Mesenteric fat pad (tissue), 1 donor: ENCODE measurements at places on chromosomes 2 and 18. TPM values are rescaled to one million over a fixed set of nuclear protein-coding genes. Genes with fewer than 3 reads are reported as not detected.

GRCh38 chr2:187383043-187383800 lies 64.8 kb downstream of the CALCRL start:
- DNase-seq: no peak

GRCh38 chr18:46035696-46036680 lies 36.1 kb downstream of the PSTPIP2 start:
- no peak for DNase-seq

DNA sequence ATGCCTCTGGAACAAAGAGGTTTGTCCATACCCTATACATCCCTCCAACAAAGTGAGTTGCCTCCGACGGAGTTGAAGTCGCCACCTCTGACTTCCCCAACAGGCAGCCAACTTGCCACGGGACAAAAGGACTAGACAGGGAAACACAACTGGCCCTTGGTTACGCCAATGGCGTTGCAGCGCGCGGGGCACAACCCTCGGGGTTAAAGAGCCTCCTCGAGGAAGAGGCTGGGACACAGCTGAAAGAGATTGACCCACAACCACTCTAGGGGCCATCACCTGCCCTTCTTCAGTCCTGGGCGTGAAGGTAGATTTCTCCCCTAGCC lies 545 bp downstream of the GTF3C2 start:
- no peak for DNase-seq

- DNase-seq: no peak
Measured at GRCh38 chr2:122748552-122749011, 993.1 kb downstream of the TSN start.

DNA sequence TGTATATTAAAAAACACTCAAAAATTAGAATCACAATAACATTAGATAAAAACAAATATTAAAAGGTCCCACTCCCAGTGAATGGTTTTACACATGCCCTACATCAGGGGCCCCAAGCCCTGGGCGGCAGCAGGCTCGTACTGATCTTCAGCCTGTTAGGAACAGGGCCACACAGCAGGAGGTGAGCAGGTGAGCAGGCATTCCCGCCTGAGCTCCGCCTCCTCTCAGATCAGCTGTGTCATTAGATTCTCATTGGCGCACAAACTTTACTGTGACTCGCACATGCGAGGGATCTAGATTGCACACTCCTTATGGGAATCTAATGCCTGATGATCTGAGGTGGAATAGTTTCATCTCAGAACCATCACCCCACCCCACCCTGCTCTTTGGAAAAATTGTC lies 74.2 kb downstream of the MBD2 start:
- no peak for DNase-seq

- DNase-seq: no peak
Measured at GRCh38 chr18:10228326-10228725, 226.1 kb upstream of the APCDD1 start.

DNA sequence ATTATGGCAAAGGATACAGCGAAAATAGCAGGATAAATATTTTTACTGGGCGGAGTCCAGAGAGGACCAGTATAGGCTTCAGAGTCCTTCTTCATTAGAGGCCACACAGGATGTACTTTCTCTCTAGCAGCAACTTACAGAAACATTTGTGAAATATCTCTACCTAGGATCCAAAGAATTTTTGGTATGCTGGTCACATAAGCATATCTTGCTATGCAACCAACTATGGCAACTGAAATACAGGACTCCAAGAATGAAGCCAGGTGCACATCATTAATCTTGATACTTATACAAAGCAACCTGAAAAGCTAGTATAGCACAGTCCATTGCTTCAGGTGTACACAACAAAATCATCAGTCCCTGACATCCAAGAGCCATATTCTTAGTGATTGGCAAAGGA lies 59.1 kb upstream of the NABP1 start:
- DNase-seq: no peak

KCNG2 gene
- 0.51 TPM for total RNA-seq

DNA sequence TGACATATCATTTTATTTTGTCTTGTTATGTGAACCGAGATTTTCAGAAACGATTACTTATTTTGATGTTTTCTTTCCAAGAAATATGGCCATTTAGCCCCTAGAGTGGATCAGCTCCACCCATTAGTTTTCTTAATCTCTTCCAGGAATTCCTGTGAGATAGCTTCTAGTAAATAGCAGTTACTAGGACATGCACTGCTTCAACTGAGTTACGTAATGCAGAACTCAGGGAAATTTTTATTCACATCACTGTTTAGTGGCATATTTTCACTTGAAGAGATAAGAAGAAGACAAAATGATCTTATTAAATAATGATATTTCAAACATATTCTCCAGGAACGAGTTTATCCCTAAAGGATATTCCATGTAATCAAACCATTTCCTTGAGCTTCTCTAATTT lies 573.5 kb upstream of the CNTNAP5 start:
- DNase-seq: no peak

FOXD4L1 gene
- total RNA-seq: not detected

C1QL2 gene
- total RNA-seq: not detected
